B cell (primary cell): ENCODE measurements at places on chromosomes 1 and 21. TPM values are rescaled to one million over a fixed set of nuclear protein-coding genes. Genes with fewer than 3 reads are reported as not detected.

Gene CTSK
- 6.0 and 9.2 TPM in 2 replicates for polyA plus RNA-seq

Gene FAF1
- 10.1 and 10.2 TPM in 2 replicates for polyA plus RNA-seq

Gene GPR89B
- polyA plus RNA-seq: 20.8 and 22.3 TPM in 2 replicates

Gene MCOLN3
- 0.04 TPM in 1 of 2 replicates, not detected in the other for polyA plus RNA-seq

Gene PKLR
- polyA plus RNA-seq: not detected in 2 replicates

Gene MFSD2A
- polyA plus RNA-seq: 1.8 and 5.5 TPM in 2 replicates

Gene RGL1
- polyA plus RNA-seq: 0.09 and 0.12 TPM in 2 replicates

Gene SEC16B
- 0.03 TPM in 1 of 2 replicates, not detected in the other for polyA plus RNA-seq

Gene CELA2B
- polyA plus RNA-seq: not detected in 2 replicates

Gene PROK1
- 0.25 TPM in 1 of 2 replicates, not detected in the other for polyA plus RNA-seq

Gene ZNF695
- polyA plus RNA-seq: 0.23 TPM in 1 of 2 replicates, not detected in the other

Gene SELL
- polyA plus RNA-seq: 212 and 258 TPM in 2 replicates

Gene SLAMF9
- not detected in 2 replicates for polyA plus RNA-seq
